RPMI7951 (cell line): ENCODE measurements at places on chromosomes 16 and 17. TPM values are rescaled to one million over a fixed set of nuclear protein-coding genes. Genes with fewer than 3 reads are reported as not detected.

Gene TNFRSF17
- 0.48 TPM in 1 of 2 replicates, not detected in the other for total RNA-seq

DNA sequence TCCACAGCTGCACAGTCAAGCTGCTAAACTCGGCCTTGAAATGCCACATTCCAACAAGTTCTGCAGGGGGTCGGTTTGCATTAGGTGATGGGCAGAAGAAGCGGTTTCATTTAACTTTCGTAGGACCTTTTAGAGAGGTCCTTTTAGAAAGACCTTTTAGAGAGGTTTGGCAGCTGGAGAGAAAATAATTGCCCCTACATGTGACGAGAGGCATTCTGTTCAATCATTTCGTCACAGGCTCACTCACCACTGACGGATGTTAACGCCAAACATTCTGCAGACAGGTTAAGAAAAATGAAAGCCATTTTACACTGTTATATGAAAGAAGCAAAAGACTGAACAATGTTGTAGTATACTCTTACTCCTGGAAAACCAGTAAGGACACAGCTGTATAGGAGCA is 76.5 kb upstream of the ZNF423 start:
- DNase-seq = no peak

GRCh38 chr17:62093188-62094155 is 28.4 kb upstream of the MED13 start:
- peak; percentile 87 for DNase-seq

DNA sequence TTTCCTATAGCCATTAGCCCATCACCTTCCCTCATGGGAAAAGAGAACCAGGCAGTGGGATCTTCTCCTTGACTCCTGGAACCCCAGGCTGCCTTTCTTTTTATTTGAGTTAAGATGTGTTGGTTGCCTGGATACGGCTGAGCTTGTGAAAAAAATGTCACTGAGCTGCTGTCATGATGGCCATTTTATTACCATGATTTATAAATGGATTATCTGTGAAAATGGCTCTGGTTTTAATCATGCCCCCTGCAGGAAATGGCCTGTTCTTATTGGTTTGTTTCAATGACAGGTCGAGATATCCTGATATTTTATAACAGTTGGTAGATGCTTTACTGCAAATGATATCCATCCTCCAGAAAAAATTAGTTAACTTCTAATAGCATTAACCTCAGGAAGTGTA is 640.4 kb downstream of the CDH11 start:
- no peak for DNase-seq

DNA sequence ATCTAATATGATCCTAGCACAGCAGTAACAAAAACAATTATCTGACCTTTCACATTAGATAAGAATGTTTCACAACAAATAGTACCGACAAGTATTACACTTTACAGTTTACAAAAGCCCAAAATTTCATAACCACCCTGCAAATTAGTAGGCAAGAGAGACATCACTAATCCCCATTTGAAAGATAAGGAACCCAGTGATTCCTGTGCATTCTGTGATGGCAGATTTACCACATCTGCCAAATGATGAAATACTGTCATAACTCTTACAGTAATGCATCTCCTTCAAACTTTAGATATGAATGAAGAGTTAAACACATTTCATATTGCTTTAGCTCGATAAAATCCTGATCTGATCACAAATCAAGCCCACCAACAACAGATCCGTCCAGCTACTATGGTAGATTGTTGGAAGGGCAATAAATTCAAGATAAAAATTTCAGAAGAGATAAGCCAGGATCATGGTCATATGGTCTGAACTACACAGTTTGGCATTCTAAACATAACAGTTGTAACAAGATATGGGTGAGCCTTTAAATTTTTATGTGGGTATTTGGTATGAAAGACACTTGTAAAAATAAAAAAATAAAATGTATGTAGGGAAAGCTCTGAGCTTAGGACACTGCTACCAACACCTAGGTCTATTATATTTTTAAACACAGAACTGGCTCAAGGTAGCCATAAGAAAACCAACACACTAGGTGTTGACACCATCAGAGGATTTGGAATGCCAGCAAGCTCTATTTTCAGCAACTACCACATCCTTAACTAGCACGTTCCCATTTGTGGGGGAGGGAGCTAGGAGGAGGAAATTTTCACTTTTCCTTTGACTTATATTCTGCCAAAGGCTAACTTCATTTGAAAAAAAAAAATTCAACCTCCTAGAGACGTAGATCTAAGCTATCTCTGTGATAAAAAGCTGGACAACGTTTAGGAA is 9.3 kb downstream of the YWHAE start:
- DNase-seq = no peak

DNA sequence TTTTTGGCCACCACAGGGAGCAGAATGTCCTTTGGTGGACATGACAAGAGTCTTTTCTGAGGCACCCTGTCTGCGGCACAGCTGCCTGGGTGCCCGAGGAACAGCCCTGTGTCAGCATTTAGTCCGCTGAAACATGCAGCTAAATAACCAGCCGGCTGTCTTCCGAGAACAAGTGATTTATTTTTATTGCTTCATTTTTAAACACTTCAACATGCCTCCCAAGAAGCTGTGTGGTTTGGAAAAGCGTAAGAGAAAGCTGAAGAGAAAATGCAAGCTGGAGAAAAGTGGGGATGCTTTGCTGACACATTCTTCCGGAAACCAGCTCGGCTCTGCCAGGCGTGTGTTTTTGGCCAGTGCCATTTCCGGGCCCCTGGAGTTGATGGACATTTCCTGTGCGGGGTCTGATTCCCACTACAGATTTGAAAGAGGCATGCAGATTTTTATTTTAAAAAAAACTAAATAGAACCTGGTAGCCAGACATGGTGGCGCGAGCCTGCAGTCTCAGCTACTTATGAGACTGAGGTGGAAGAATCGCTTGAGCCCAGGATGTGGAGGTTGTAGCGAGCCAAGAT is 94.7 kb downstream of the SEC14L1 start:
- peak; percentile 82 for DNase-seq

- DNase-seq = no peak
These were observed 211.3 kb downstream of the CCDC182 start for GRCh38 chr17:57533684-57534305.

Gene KRT31
- total RNA-seq = not detected in 2 replicates

Gene ESRP2
- total RNA-seq = 0.24 TPM in 1 of 2 replicates, not detected in the other

GRCh38 chr16:1895949-1896675 is 22.1 kb downstream of the HS3ST6 start:
- DNase-seq = no peak

- DNase-seq = no peak
These were observed 18.1 kb upstream of the MYH8 start for GRCh38 chr17:10439816-10440215.

DNA sequence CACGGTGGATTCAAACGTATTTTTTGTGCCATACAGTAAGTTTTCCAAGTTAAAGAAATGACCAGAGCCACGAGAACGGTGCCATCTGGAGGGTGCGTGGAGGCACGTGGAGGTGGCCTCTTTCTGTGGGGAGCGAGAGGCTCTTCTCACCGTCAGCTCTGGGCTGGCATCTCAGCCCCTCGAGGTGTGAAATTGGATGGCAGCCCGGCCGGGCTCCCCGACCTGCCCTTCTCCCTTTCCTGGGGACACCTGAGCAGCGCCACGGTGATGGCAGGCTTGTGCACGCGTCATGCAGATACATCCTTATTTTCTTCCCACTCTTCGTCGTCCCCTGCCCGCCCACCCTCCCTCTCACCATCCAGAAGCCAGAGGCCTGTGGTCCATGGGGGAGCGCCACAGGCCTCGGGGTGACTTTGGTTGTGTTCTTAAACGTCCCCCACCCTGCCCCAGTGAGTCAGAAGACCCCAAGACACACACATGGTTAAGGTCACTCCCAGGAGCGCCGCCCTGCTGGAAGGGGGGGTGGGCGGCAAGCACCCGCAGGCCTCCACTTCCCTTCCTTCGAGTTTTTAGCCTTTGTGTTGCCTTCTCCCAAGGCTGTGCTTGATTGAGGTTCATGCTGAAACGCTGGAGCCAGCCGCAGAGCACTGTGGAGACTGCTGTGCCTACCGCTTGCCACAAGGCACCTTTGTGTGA is 109.4 kb downstream of the BANP start:
- no peak for DNase-seq

DNA sequence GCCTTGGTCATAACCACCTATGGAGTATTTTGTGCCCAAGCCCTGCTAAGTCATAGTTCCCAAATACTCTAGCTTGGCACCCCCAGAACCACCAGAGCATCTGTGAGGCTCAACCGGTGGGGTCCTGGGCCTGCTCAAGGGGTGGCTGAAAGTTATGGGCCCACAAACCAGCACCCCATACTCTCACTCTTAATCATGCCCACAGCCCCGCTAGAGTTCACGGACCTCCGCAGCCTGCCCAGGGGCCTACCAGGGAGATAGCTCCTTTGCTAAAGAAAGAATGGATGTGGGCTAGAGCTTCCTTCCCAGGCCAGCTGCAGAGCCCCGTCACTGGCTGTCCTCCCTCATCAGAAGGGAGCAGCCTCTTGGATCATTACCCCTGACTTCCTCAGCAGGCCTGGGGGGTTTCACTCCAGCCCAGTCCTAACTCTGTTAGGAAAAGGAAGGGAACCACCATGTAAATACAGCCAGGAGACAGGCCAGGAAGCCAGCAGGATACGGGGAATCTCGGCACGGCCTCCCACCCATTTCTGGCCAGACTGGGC is 1.4 kb downstream of the GIT1 start:
- DNase-seq = no peak

DNA sequence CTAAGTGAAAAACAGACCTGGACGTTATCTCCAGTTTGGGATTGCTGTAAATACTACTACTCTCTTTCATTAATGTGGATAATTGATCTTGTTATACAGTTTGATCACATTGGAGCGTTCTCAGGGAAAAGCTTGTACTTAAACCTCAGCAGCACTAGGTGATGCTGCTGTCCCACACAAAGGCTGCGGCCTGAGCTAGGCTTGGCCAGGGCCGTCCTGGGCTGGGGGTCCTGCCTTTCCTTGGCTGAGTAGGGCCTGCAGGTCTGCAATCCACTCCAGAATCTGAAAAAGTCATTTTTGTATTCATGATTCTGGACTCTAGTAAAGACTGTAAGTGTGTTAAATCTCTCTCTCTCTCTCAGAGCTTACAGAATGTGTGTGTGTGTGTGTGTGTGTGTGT is 23.7 kb upstream of the PMFBP1 start:
- DNase-seq = no peak

Gene ACLY
- total RNA-seq = 98.2 and 99.4 TPM in 2 replicates

Gene PCTP
- total RNA-seq = 16.9 and 18.7 TPM in 2 replicates
